Activated T-cell treated with anti-CD3 and anti-CD28 coated beads, Interleukin-2, amount 50 U/mL, for 72 hours (primary cell): ENCODE measurements at places on chromosomes 12 and 14. TPM values are rescaled to one million over a fixed set of nuclear protein-coding genes. Genes with fewer than 3 reads are reported as not detected.
A peak's percentile ranks its signal among the peaks of the same experiment; 100 is the strongest.

DNA sequence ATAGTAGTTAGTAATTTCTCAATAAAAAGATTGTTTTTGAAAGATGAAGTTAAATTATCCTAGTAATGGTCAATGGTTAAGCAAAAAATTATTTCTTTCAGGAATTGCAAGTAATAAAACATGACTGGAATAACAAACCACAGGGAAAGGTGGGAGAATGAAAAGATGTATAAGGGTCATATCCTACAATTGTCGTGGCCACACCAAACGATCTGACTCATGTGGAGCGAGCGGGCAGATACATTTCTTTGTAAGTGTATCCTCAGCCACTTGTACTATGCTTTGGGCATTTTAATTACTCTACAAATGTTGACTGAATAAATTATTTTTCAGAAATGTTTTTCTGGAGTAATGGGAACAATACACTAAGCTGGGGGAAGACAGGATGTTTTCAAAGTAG, 45.5 kb downstream of the ACSM4 start:
- no peak overlapping the region for H3K4me3 ChIP-seq
- DNase-seq, result no peak
- peaks cover 12% of the 10 kb centered on the region for H3K4me1 ChIP-seq

GRCh38 chr12:103877934-103878510, 37.0 kb upstream of the NT5DC3 start:
- H3K4me3 ChIP-seq, result peak overlapping the region; percentile 43
- peaks cover 41% of the 10 kb centered on the region for H3K4me1 ChIP-seq
- DNase-seq, result peak; percentile 61

ITGB7 gene
- 111 TPM for total RNA-seq

GRCh38 chr12:88145567-88146505, 3.7 kb downstream of the TMTC3 start:
- H3K4me3 ChIP-seq, result peak overlapping the region; percentile 49
- H3K27ac ChIP-seq, result peak overlapping the region; percentile 57
- H3K36me3 ChIP-seq, result peaks cover 3% of the 10 kb centered on the region
- no peaks in the 10 kb centered on the region for H3K27me3 ChIP-seq
- H3K4me1 ChIP-seq, result peaks cover 41% of the 10 kb centered on the region

- no peaks in the 10 kb centered on the region for H3K27me3 ChIP-seq
- no peak overlapping the region for H3K4me3 ChIP-seq
- no peak overlapping the region for H3K27ac ChIP-seq
- no peaks in the 10 kb centered on the region for H3K36me3 ChIP-seq
- DNase-seq, result no peak
Observed at GRCh38 chr14:104735830-104736642, 12.0 kb downstream of the ADSS1 start.

EPYC gene
- not detected for total RNA-seq

DNA sequence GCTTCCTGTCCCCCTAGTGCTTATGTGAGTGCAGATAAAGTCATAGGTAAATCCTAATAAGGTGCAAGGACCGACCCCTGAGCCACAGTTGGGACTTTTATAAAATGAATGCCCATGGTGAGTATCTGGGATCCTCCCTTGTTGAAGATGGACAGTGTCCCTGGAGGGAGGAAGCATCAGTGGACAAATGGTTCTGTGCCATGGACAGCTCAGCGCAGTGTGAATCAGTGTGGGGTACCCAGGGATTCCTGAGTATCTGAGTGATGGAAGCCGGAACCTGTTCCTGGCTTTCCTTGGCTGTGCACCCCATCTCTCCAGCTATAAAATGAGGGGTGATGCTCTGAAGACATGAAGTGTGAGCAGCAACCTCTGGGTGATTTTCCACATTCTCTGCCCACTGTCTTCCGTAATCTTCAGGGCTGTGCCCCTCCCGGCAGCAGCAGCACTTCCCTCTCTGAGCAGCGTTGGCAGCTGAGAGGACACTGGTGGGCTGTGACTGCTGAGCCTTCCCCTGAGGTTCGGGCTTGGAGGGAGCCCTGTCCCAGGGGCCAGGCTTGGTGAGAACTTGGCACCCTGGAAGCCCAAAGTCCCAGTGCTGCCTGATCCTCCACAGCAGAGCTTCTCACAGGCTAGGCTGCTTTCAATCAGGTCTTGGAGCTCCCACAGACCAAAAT, 25.0 kb downstream of the VCPKMT start:
- peaks cover 93% of the 10 kb centered on the region for H3K4me1 ChIP-seq
- H3K4me3 ChIP-seq, result no peak overlapping the region
